NCI-H187 treated with DMSO at 0.1 percent for 48 hours (cell line): ENCODE measurements at places on chromosomes 13 and 19.
A peak's percentile ranks its signal among the peaks of the same experiment; 100 is the strongest.

- no peak for DNase-seq
These were observed 797 bp upstream of the HSD17B14 start for GRCh38 chr19:48837051-48837524.

DNA sequence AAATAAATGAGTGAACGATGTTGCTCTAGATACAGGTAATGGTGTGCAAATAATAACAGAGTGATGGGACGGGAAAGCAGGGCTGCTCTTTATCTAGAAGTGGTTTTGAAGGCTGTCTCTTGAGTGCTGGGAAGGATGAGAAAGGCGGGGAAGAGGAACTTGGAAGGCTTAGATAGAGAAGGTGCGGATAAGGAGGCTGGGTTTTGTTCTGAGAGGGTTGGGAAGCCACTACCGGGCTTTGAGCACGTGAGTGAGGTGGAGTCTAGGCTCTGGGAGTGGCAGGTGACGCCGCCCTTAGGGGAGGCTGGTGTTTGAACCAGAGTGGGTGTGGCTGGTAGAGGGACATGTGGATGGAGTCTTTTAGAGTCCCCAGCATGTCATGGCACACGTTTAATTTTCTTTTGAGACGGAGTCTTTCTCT lies 811 bp downstream of the ARMC6 start:
- DNase-seq = peak; percentile 21

GRCh38 chr13:33678906-33679657 lies 138.9 kb upstream of the RFC3 start:
- no peak for DNase-seq

DNA sequence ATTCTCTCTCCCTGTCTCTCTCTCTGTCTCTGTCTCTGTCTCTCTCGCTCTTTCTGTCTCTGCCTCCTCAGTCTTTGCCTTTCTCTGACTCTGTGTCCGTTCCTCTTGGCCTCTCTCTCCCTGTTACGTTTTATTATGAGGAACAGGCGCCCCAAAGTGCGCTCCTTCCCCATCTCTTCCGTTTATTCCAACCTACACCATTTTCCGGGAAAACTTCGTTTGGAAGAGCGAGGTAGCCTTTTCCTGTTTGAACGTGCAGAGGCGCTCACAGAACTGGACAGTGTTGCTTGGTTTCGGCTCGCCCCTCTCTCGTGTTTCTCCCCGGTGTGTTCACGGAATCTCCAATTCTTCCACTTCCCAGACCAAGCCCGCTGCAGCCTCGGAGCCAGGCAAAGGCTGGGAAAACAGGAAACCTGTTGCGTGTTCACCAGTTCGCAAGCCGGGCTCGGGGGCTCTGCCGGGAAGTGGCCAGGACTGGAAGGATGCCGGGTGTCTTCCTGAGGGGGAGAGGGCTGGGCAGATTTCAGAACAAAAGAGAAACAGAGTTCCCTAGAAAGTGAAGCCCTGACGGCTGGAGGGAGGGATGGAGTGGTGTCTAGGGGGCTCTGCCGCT lies 605 bp downstream of the TMEM255B start:
- DNase-seq = no peak

- DNase-seq = no peak
These were observed 2.3 kb downstream of the JUNB start for GRCh38 chr19:12793290-12794195.

DNA sequence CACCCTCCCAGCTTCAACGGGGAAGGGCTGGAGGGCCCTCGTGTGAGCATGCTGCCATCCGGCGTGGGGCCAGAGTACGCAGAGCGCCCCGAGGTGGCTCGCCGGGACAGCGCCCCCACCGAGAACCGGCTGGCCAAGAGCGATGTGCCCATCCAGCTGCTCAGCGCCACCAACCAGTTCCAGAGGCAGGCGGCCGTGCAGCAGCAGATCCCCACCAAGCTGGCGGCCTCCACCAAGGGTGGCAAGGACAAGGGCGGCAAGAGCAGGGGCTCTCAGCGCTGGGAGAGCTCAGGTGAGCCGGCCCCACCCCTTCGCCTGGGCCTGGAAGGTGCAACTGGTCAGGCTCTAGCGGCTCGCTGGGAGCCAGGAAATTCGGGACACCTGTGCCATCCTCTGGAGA lies 20.0 kb downstream of the PEX11G start:
- no peak for DNase-seq

DNA sequence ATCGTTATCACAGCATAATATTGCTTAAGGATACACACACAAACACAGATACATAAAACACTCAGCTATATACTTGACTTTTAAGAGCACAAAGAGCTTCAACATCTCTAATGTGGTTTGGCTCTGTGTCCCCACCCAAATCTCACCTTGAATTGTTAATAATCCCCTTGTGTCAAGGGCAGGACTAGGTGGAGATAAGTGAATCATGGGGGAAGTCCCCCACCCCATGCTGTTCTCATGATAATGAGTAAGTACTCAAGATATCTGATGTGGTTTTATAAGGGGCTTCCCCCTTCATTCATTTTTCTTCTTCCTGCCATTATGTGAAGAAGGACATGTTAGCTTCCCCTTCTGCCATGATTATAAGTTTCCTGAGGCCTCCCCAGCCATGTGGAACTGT lies 481.4 kb downstream of the PCDH9 start:
- DNase-seq = no peak

DNA sequence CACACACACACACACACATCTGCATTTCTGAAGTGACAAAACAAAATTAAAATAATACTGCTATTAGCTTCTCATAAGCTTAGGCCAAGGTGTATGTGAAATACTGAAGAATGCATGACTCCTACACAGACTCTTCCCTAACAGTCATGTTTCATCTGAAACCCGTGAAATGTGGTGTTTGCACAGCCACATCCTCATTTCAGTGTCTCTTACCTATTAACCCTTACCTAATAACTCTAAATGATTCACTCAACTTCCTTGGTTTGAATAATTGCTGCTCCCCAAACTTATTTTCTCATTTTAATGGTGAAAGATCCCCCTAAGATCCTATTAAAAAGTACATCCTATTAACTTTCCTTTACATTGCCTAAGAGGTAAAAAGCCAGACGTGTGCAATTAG lies 117.6 kb downstream of the MIPEP start:
- no peak for DNase-seq
